Osteocyte (in vitro differentiated cells): ENCODE measurements at places on chromosomes 5 and 9. TPM values are rescaled to one million over a fixed set of nuclear protein-coding genes. Genes with fewer than 3 reads are reported as not detected.

Gene NR4A3
- total RNA-seq: 2.4 and 3.2 TPM in 2 replicates

Gene MTMR12
- 19.6 and 23.4 TPM in 2 replicates for total RNA-seq

Gene LYRM7
- total RNA-seq: 6.9 and 9.1 TPM in 2 replicates

Gene VDAC1
- total RNA-seq: 115 and 119 TPM in 2 replicates

Gene ATP10B
- not detected in 2 replicates for total RNA-seq

Gene TMEM232
- total RNA-seq: 2.7 and 3.5 TPM in 2 replicates

- no peaks in the 10 kb centered on the region for H3K36me3 ChIP-seq
- no peak overlapping the region for H3K27ac ChIP-seq
- H3K4me3 ChIP-seq: no peak overlapping the region
- DNase-seq: no peak
These were observed 27.3 kb upstream of the TRIM14 start for GRCh38 chr9:98146101-98146991.

DNA sequence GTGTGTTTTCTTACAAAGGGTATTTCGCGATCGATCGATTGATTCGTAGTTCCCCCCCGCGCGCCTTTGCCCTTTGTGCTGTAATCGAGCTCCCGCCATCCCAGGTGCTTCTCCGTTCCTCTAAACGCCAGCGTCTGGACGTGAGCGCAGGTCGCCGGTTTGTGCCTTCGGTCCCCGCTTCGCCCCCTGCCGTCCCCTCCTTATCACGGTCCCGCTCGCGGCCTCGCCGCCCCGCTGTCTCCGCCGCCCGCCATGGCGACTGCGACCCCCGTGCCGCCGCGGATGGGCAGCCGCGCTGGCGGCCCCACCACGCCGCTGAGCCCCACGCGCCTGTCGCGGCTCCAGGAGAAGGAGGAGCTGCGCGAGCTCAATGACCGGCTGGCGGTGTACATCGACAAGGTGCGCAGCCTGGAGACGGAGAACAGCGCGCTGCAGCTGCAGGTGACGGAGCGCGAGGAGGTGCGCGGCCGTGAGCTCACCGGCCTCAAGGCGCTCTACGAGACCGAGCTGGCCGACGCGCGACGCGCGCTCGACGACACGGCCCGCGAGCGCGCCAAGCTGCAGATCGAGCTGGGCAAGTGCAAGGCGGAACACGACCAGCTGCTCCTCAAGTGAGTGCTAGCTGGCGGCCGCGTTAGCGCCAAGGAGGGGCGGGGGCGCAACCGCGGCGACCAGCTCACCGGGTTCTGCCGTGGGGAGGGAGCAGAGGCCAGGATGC lies 480 bp downstream of the LMNB1 start:
- no peaks in the 10 kb centered on the region for H3K36me3 ChIP-seq
- DNase-seq: peak; percentile 86
- peak overlapping the region; percentile 92 for H3K27ac ChIP-seq

DNA sequence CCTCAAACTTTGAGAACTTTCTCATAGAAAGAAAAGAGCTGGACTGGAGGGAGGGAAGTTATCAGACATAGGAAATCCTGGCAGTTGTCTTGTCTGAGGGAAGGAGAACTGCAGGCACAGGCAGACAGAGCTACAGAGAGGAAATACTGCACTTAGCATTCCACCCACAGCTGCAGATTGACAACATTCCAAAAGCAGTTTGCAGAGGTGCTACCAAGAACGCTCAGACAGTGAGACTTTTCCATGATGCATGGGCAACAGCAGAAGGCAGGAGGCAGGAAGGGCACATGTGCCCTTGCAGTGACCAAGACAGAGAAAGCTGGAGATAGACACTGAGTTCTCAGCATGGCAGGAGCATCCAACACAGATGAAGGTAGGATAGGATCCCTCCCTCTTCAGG lies 327.5 kb upstream of the ZNF462 start:
- H3K27ac ChIP-seq: no peak overlapping the region
- no peak for DNase-seq
- no peaks in the 10 kb centered on the region for H3K27me3 ChIP-seq
- H3K4me1 ChIP-seq: peaks cover 4% of the 10 kb centered on the region

GRCh38 chr5:108541836-108542235 lies 159.9 kb upstream of the FBXL17 start:
- no peak overlapping the region for H3K4me3 ChIP-seq
- H3K4me1 ChIP-seq: peaks cover 3% of the 10 kb centered on the region
- peaks cover 8% of the 10 kb centered on the region for H3K27me3 ChIP-seq
- no peak overlapping the region for H3K27ac ChIP-seq

- H3K27me3 ChIP-seq: no peaks in the 10 kb centered on the region
- H3K4me3 ChIP-seq: no peak overlapping the region
- H3K36me3 ChIP-seq: no peaks in the 10 kb centered on the region
- peaks cover 3% of the 10 kb centered on the region for H3K4me1 ChIP-seq
These were observed 67.7 kb downstream of the TENT4A start for GRCh38 chr5:6780802-6781391.

DNA sequence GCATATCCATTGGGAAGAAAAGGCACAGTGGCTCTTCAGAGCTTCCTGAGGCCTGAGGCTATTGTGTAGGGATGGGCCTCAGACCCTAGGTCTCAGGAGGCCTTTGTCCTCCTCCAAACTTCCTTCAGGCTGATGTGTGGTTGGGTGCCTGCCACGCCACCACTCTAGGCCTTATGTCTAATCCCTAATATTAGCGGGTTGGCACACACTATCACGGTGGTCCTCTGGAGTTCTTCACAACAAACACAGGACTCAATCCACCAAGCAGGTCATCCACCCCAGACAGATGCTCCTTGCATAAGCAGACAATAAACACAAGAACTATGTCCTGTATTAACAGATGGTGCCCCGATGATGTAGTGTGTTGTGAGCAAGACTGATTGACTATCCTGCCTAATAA lies 31.0 kb upstream of the FSTL4 start:
- H3K27me3 ChIP-seq: peaks cover 41% of the 10 kb centered on the region
- H3K36me3 ChIP-seq: no peaks in the 10 kb centered on the region
- no peak for DNase-seq

GRCh38 chr9:112544477-112544876 lies 57.9 kb downstream of the KIAA1958 start:
- no peak overlapping the region for H3K4me3 ChIP-seq
- peaks cover 19% of the 10 kb centered on the region for H3K4me1 ChIP-seq
- no peaks in the 10 kb centered on the region for H3K36me3 ChIP-seq
- DNase-seq: no peak

DNA sequence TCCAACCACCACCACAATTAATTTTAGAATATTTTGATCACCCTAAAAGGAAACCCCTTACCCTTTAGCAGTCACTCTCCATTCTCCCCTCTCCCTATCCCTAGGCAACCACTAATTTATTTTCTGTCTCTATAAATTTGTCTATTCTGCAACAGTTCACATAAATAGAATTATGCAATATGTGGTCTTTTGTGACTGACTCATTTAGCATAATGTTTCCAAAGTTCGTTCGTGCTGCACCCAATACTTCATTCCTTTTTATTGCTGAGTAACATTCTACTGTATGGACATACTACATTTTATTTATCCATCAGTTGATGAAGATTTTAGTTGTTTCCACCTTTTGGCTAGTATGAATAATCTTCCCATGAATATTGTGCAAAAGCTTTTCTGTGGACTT lies 18.2 kb upstream of the CDC20B start:
- no peak for DNase-seq
- peaks cover 87% of the 10 kb centered on the region for H3K27me3 ChIP-seq
- no peaks in the 10 kb centered on the region for H3K4me1 ChIP-seq
- H3K4me3 ChIP-seq: no peak overlapping the region
- no peak overlapping the region for H3K27ac ChIP-seq

DNA sequence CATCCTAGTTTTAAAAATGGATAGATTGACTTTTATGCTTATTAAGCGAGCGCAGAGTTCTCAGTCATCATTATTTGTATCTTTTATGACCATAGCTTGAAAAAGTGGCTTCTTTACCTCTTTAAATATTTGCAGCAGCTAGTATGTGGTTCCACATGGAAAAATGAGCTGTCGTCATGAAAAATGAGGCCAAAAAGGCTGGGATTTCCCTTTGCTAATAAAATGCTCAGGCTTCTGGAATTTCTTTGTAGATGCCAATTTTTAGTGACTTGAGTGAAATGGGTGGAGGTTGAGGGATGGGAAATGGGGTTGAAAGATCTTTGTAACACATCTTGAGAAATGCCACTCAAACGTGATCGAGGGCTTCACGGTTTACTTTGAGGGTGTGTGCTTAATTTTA lies 35.2 kb downstream of the RAI14 start:
- no peak for DNase-seq
- H3K27ac ChIP-seq: no peak overlapping the region
- H3K4me1 ChIP-seq: peaks cover 55% of the 10 kb centered on the region
- H3K27me3 ChIP-seq: no peaks in the 10 kb centered on the region
- peaks cover 29% of the 10 kb centered on the region for H3K36me3 ChIP-seq

DNA sequence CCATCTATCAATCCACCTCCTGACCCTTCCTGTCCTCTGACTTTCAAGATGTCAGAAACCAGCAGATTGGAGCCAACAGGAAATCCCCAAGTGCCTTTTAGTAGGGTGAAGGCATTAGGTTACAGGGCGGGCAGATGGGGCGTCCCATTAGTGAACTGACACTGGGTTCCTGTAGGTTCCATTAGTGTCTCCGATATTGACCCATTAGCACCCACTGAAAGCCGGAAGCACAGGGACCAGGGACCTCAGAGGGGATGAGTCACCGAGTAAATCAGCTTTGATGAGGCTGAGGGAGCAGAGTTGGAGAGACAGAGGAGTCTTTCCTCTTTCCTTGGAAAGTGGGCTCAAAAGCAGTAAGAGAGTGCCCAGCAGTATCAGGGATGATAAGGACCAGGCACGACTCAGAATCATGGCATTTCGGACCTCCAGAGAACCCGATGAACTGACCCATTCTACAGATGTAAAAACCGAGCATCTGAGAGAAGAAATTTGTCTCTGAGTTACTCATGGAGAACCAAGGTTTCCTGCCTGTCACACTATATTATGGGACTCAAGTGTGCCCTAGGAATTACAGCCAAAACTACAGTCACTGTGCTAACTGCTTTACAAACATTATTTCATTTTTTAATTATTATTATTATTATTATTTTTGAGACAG lies 47.2 kb upstream of the FABP6 start:
- H3K4me3 ChIP-seq: no peak overlapping the region
- DNase-seq: no peak
- H3K36me3 ChIP-seq: no peaks in the 10 kb centered on the region

- peaks cover 78% of the 10 kb centered on the region for H3K27me3 ChIP-seq
- no peak for DNase-seq
- H3K36me3 ChIP-seq: no peaks in the 10 kb centered on the region
- peak within 1 kb of the TSS; percentile 62 for H3K4me3 ChIP-seq
- H3K27ac ChIP-seq: no peak within 1 kb of the TSS
These were observed at the start of gene WNK2 for GRCh38 chr9:93183663-93184431. TSS of gene WNK2 (plus strand) at chr9:93184139. CDS start at chr9:93184930, 791 bp downstream.

DNA sequence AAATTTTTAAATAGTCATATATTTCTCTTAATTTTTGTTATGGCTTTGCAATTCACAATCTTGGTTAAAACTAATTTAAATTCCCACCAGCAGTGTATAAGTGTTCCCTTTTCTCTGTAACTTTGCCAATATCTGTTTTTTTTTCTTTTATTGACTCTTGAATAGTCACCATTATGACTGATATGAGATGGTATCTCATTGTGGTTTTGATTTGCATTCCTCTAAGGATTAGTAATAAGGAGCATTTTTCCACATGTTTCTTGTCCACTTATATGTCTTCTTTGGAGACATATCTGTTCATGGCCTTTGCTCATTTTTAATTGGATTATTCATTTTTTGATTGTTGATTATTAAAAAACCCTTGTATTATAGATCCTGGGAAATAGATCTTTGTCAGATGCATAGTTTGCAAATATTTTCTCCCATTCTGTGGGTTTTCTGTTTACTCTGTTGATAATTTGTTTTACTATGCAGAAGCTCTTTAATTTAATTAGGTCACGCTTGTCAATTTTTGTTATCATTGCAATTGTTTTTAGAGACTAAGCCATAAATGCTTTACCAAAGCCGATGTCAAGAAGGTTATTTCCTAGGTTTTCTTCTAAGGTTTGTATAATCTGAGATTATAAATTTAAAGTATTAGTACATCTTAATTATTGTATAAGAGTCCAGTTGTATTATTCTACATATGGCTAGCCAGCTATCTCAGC lies 610.9 kb downstream of the CHSY3 start:
- DNase-seq: no peak
- no peak overlapping the region for H3K4me3 ChIP-seq
- no peaks in the 10 kb centered on the region for H3K27me3 ChIP-seq
- peaks cover 18% of the 10 kb centered on the region for H3K4me1 ChIP-seq
- H3K27ac ChIP-seq: no peak overlapping the region

DNA sequence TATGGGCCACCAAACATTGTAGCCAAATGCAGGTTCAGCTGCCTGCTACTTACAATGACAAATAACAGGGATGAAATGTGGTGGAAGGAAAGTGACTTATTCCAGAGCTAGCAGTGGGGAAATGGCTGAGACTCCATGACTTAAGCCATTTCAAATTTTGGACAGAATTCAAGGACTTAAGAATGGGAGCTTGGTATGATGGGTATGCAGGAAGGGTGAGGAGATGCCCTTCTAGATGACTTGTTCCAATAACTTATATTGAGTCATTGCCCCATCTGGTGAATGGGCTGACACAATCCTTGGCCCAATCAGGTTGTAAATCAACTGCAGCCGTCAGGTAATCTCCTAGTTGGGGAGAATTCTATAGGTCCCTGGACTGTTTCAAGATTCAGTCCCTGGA lies 230.7 kb upstream of the SGCD start:
- no peak overlapping the region for H3K27ac ChIP-seq
- H3K36me3 ChIP-seq: no peaks in the 10 kb centered on the region
- H3K4me3 ChIP-seq: no peak overlapping the region
- no peaks in the 10 kb centered on the region for H3K27me3 ChIP-seq
- no peak for DNase-seq

GRCh38 chr5:168801567-168801966 lies 222.4 kb upstream of the PANK3 start:
- no peak overlapping the region for H3K27ac ChIP-seq
- DNase-seq: no peak
- no peaks in the 10 kb centered on the region for H3K27me3 ChIP-seq
- peaks cover 4% of the 10 kb centered on the region for H3K36me3 ChIP-seq

DNA sequence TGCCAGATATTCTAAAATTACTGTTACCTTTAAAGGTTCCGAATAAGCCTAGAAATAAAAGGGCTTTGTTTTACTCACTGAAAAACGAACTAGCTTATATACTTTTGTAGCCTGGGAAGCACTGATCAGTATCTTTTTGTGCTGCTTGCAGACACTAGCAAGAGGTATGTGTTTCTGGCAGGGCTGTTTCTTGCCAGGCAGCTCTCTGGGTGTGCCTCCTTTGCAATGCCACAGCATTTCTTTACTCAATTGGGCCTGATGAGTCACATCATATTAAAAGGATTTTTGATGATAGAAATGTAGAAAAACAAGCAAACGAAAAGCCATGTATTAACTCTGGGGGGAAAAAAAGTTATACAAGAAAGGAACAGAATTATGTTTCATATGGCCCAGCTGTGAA lies 35.6 kb downstream of the CD180 start:
- no peak overlapping the region for H3K4me3 ChIP-seq
- no peaks in the 10 kb centered on the region for H3K27me3 ChIP-seq
- H3K27ac ChIP-seq: peak overlapping the region; percentile 25
- H3K4me1 ChIP-seq: peaks cover 15% of the 10 kb centered on the region

GRCh38 chr5:107640568-107640967 lies 30.2 kb downstream of the EFNA5 start:
- H3K27me3 ChIP-seq: no peaks in the 10 kb centered on the region
- no peak for DNase-seq
- H3K4me3 ChIP-seq: no peak overlapping the region
- H3K36me3 ChIP-seq: peaks cover 2% of the 10 kb centered on the region
- no peak overlapping the region for H3K27ac ChIP-seq
- H3K4me1 ChIP-seq: peaks cover 11% of the 10 kb centered on the region
